Upper lobe of left lung (tissue), 6 donors: ENCODE measurements at places on chromosomes 5 and 9. TPM values are rescaled to one million over a fixed set of nuclear protein-coding genes. Genes with fewer than 3 reads are reported as not detected.

Gene ADAMTS6
- total RNA-seq, result 3.5 TPM

Gene SLC36A3
- total RNA-seq, result not detected

Gene DNM1
- 17.8 TPM for total RNA-seq

Gene COL15A1
- total RNA-seq, result 2.6 TPM

Gene CAMK4
- 2.2 TPM for total RNA-seq

Gene ANKRD34B
- not detected for total RNA-seq

Gene OTP
- total RNA-seq, result not detected

DNA sequence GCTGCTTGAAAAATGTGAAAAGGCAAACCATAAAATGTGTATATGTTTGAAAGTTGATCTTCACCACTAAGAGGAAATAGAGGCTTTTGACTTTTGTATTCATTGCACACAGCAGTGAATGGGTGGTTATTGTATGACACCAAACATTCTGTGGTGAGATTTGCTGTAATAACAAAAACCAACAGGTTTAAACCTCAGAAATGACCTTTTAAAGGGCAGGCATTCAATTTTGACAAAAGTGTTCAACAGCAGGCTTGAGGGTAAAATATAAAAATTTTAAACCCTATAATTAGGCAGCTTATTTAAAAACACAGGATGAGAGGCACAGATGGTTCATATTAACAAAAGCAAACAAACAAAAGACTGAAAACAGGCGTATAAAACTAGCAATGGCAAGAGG, 128.1 kb upstream of the NUDT12 start:
- DNase-seq, result no peak

DNA sequence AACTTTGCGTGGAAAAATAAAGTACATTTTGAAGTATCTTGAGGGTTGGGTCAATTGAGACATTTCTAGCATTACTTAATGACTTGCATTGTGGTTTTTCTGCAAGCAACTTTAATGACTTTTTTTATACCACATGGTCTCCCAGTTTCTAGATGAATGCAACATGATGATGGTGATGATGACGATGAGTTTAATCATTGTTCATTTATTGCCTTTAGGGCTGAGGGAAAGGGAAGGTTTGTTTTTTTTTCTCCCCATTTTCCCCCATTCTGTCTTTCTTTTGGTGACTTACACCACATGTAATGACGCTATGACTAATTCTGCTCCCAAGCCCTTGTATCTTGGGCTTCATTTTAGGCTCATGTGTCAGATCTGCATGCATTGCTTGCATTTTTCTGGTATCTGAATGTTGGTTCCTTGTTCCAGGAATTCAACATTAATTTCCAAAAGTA, 57.7 kb upstream of the NXNL2 start:
- DNase-seq, result no peak

- no peak for DNase-seq
These were observed 696.2 kb upstream of the COX7C start for GRCh38 chr5:85921590-85921989.

DNA sequence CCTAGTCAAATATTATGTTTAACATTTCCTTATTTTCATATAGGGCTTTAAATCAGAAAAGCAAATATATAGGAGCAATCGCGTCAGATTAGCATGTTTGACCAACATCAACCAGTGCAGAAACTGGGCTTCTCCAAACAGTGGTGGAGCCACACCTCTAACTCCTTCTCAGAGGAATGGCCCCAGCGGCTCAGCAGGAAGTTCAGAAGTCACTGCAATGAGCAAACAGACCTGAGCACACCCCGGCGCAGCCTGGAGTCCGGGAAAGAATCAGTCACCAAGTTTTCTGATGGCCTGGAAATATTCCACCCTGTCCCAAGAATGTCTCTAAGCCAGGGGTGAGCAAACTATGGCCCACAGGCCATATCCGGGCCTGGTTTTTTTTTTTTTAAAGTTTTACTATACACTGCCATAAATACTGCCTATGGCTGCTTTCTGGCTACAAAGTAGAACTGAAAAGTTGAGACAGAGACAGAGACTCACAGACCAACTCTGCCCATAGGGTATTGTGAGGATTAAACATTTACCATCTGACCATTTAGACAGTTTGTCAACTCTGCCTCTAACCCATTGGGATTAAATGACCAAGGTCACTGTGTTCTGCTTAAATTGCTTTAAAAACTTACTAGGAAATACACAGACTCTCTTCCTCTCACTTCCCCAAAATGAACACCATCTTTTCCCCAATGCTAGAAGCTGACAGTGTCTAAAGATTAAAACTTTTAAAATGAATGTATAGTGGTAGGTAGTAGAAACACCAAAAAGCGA, 5.4 kb downstream of the GOLM1 start:
- DNase-seq, result peak; percentile 78

GRCh38 chr5:32098291-32098690, 75.8 kb downstream of the GOLPH3 start:
- DNase-seq, result no peak

DNA sequence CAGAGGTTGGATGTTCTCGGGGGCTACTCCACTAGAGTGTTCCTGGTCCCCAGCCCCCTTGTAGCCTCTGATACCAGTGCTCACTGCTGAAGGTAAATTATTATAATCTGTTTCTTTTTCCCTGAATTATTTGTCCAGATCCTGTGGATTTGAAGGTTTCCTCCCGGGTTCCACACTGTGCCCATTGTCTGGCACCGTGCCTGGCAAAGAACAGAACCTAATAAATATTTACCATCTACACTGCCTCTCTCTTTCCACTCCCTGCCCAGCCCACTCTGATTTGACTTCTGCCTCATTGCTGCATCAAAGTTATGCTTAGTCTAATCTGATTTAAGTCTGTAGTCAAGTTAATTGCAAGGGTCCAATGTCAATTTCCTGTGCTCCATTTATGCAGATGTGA, 322.9 kb downstream of the NTRK2 start:
- DNase-seq, result no peak

DNA sequence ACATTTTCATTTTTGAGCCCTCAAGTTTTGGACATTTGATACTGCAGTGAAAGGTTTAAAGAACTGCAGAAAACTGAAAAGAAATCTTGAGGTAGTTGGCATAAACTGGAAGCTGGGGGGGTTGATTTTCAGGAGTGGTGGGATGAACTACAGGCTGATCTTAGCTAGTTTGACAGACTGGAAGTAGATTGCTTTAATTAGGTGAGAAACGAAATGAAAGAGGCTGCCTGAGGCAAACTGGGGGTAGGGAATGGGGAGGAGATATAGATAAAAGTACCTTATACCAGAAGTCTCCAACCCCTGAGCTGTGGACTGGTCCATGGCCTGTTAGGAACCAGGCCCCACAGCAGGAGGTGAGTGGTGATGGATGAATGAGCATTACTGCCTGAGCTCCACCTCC, 101.4 kb upstream of the SPEF2 start:
- no peak for DNase-seq

- DNase-seq, result no peak
These were observed 179.8 kb upstream of the ARRDC3 start for GRCh38 chr5:91562922-91563321.

DNA sequence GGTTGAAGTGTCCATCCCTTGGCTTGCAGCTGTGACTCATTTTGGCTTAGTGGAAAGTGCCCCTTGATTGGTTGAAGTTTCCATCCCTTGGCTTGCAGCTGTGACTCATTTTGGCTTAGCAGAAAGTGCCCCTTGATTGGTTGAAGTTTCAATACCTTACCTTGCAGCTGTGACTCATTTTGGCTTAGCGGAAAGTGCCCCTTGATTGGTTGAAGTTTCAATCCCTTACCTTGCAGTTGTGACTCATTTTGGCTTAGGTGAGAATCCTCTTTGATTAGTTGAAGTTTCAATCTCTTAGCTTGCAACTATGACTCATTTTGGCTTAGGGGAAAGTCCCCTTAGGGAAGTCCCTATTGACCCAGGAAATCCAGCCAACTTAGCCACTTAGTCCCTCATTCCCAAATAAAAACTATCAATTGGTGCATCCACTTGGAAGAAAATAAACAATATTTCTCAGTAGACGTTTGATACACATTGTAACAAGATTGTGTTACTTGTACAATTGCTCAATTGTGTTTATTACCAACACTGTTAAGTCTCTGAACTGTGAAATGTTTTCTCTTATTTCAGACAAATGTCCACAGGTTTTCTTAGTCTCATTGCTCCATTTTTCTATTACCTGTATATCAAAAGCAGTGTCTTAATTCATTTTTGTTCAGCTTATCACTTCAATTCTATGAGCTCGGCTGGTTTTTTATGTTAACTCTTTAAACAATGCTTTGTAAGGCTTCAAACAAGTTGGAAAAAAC, 2308.8 kb upstream of the ACO1 start:
- DNase-seq, result no peak

DNA sequence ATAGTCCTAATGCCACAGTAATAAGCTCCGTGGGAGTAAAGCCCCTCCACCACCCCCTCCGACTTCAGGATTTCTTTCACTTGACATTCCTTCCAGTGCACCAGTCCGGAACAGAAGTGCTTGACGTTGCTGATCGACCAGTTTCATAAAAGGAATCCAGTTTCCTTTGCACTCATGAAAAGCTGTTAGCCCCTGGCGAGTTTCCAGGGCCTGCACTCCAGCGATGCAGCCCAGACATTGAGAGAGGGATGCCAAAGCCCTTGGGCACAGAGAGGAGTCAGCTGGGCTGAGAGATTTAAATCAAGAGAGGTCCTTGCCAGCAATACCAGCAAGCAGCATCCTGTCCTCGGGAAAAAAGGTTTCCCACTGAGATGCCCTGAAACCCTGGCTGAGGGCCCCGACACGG, 170.1 kb downstream of the GABBR2 start:
- peak; percentile 77 for DNase-seq
